ENCODE measurements at places on chromosomes 3 and 15.

- DNase-seq, result no peak
Measured at GRCh38 chr3:171888466-171888865, 45.3 kb downstream of the TMEM212 start.

DNA sequence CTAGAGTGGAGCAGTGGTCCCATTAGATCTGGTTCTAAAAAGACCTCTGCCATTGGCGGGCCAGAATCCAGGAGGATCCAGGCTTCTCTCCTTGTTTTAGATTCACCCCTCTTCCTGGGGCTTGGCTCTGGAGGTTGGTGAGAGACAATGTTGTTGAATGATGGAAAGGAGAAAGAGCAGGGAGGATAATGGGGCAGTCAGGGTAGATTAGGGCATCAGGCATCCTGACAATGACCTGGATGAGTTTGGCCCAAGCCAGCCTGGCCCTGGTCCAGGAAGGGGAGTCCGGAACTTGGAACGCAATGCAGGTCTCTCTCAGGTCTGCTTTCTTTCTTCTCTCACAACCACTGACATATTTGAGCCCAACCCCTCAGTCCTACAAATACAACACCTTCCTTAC is 260.1 kb upstream of the RASGRP1 start:
- no peak for DNase-seq

- no peak for DNase-seq
Measured at GRCh38 chr15:36590838-36591237, 11.4 kb downstream of the CDIN1 start.

DNA sequence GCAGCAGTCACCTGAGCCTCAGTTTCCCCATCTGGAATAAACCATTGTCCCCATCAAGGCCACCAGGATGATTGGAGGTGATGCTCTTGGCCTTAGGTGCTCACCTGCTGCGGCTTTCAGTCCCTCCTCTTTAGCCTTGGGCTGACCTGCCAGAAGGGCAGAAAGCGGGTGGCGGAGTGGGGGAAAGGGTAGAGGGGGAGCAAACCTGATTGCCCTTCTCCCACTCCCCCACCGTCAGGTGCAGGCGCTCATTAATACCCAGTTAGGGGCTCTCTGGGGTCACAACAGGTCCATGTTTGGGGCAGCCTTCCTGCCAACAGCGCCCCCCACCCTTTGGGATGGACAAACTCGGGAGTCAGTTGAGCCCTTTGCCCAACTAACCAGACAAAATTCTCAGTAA is 50.5 kb downstream of the GRIP2 start:
- no peak for DNase-seq

DNA sequence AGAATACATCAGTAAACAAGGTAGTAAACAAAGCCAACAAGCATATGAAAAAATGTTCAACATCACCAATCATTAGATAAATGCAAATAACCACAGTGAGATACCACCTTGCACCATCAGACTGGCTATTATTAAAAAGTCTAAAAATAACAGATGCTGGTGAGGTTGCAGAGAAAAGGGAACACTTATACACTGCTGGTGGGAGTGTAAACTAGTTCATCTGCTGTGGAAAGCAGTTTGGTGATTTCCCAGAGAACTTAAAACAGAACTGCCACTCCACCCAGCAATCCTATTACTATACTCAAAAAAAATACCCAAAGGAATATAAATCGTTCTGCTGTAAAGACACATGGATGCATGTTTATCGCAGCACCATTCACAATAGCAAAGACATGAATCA is 30.3 kb upstream of the ZBTB38 start:
- no peak for DNase-seq

- no peak for DNase-seq
Measured at GRCh38 chr3:50100956-50101845, 12.5 kb downstream of the RBM5 start.

DNA sequence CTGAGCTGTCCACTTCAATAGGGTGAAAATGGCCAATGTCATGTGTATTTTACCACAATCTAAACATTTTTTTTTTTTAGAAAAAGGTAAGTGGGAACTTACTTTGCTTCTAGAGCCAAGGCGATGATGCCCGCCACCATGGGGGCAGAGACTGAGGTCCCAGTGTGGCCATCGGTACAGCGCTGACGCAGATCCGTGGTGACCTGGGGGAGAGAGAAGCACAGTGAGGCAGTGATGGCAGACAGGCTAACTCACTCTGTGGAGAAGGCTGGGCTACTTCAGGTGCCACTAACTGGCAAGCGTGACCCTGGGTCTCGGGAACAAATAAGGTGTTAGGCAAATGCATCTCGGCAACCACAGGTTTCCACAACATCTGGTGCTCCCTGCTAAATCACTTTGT is 94.3 kb upstream of the SNRPA1 start:
- no peak for DNase-seq

DNA sequence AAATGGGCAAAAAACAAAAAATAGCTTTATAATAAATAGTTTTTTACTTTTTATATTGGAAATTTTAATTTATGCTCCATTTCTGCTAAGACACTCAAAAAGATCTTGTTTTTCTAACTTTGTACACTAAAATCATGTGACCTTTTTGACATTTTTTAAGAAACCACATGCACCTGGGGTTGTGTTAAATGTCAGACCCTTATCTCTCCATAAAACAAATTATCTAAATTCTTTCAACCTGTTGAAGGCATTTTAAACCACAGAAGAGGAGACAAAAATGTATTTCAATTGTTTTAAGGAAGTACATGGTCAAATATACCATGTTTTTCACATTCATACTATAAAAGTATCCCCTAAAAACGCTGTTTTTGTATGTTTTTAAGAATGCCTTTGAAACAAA is 29.2 kb downstream of the IFT80 start:
- DNase-seq, result no peak

DNA sequence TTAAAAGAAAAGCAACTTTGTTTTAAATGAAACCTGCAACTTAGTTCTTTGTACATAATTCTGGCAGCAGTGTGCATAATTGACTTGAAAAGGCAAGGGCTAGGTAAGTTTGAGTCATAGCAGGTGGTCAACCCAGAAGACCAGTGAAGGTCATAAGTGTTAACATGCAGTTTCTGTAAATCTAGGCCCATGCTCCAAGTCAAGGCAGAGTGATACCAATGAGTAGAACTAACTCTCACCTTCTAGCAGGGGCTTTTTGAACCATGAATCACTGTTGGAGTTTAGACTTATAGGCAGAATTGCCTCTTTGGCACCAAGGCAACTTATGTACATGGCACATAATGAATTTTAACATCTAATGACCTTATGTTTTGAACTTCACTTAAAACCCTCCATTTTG is 29.5 kb upstream of the IL20RB start:
- no peak for DNase-seq

- DNase-seq, result no peak
Measured at GRCh38 chr15:22922003-22922402, 58.2 kb downstream of the CYFIP1 start.

DNA sequence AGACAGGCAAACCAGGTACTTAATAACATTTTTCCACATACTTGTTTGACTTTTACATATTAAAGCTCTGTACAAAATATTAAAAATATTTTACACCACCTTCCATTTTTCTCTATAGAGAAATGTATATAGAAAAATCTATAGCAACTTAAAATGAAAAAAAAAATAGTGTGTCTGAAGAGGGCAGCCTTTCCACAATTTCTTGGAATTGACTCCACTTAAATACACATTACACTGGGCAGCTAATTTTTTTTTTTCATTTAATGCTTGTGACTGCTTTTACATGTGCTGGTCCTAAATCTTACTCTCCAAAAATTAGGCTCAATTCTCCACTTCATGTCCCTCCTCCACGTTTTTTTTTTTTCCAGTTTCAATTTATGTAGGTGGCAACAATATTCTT is 427.0 kb upstream of the RBMS3 start:
- no peak for DNase-seq

DNA sequence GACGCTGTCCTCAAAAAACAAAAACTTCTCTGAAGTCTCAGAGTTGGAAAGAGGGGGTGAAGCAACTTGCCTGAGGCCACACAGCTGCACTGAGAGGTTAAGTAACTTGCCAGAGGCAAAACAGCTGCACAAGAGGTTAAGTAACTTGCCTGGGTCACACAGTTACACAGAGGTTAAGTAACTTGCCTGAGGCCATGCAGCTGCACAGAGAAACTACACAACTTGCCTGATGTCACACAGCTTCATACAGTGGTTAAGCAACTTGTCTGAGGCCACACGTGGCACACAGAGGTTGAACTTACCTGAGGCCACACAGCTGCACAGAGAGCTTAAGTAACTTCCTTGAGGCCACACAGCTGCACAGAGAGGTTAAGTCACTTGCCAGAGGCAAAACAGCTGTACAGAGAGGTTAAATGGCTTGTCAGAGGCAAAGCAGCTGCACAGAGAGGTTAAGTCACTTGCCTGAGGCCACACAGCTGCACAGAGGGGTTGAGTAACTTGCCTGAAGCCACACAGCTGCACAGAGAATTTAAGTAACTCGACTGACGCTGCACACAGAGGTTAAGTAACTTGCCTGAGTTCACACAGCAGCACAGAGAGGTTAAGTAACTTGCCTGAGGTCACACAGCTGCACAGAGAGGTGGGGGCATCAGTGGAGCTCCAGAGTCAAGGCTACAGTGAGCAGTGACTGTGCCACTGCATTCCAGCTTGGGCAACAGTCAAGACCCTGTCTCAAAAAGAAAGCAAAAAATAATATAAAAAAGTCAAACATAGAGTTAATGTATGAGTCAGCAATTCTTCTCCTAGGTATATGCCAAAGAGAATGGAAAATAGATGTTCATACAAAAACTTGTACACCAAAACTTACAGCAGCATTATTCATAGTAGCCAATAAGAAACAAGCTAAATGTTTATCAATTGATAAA is 12.0 kb upstream of the ACAD9 start:
- no peak for DNase-seq

GRCh38 chr3:27392950-27393679 is 23.9 kb upstream of the NEK10 start:
- DNase-seq, result no peak

DNA sequence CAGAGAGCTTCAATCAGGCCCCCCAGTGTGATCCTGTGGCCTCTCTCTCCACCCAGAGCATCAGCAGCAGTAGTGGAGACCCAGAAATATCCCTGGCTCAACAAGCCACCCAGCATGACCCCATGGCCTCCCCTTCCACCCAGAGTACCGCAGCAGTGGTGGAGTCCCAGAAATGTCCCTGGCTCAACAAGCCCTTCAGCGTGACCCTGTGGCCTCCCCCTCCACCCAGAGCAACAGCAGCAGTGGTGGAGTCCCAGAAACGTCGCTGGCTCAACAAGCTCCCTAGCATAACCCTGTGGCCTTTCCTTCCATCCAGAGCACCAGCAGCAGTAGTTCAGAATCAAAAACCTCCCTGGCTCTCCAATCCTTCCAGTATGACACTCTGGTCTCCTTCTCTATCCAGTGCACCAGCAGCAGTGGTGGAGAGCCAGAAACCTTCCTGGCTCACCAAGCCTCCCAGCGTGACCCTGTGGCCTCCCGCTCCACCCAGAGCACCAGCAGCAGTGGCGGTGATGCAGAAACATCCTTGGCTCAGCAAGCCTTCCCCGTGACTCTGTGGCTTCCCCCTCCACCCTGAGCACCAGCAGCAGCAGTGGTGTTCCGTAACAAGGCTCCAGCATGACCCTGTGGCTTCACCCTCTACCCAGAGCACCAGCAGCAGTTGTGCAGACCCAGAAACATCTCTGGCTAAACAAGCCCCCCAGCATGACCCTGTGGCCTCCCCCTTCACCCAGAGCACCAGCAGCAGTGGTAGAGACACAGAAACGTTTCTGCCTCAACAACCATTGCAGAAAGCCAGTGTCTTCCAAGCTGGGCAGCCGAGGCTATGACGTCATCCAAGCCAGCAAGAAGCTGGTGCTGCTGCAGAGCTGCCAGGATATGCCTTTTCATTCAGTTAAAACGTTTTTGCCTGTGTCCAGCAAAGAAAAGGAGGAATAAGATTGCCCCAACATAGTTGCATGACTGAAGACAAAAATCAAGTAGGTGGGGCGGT is 61.3 kb upstream of the TAMM41 start:
- no peak for DNase-seq

- no peak for DNase-seq
Measured at GRCh38 chr3:169744366-169745054, 20.4 kb downstream of the TERC start.

DNA sequence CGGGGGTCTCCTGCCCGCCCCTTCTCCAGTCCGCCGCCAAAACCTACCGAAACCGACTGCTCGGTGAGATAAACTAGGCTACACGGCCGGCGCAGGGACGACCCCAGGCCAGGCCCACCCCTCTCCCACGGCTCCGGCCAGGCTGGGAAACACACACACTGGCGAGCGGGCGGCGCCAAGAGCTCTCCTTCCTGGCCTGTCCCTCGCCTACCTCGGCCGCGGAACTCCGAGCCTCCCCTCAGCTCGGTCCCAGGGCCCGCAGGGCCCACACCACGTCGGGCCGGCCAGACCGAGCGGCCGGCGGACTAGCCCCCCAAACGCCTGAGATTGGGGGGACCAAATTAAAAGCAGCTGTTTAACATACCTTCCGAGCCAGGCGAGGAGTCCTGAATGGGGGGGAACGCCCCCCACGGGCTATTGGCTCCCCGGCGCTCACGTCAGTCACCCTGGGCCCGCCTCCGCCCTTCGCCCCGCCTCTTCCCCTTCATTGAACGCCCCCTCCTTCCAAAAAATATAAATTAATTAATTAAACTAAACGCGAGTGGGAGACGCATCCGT is 4.0 kb upstream of the SIN3A start:
- DNase-seq, result peak; percentile 75

- DNase-seq, result no peak
Measured at GRCh38 chr3:146464005-146464595, 5.3 kb downstream of the PLSCR2 start.

DNA sequence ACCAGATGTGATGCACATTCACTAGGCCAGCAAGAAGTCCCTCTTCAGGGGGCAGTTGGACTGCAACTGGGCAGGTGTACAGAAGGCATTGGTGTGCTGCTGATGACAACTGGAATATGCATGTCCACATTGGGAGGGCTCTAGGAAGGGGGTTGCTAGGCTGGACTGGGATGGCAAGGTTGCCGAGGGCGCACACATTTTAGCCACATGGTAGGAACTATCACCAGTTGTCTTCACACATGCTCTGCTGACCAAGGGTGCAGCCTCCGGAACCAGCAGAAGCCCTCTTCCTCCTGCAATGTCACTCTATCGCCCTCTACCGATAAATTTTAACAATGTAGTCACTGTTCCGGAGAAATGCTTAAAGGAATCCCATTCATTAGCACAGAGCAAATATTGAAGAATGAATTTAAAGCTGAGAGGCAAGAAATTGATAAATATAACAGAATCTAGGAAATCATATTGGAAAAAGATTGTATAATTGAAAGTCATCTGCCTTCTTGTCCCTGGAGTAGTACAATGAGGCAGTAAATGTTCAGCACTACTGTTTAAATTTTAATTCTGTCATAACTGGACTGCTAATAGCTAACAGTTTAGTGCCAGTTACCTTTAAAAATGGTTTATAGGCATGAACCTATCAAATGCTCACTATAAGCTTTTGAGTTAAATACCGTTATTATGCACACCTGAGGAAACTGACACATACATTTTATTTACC is 22.6 kb upstream of the LYSMD4 start:
- no peak for DNase-seq

DNA sequence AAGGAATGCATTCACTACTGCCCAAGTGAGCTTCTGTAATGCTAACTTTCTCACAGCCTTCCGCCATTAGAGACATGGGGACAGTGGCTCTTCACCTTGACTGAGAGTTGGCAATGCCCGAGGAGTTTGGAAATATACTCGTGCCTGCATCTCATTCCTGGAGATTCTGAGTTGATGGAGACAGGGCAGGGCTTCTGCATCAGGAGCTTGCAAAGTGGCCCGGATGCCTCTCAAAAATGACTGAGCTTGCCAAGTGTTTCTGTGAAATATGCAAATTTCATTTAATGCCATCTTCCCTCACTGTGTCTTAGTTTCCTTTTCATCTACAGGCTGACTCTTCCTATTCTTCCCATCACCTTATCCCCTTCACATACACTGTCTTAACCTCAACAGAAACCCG is 346.2 kb downstream of the GRM7 start:
- no peak for DNase-seq

GRCh38 chr3:134605556-134605955 is 45.3 kb downstream of the KY start:
- no peak for DNase-seq

All from stimulated activated CD8-positive, alpha-beta memory T cell treated with anti-CD3 and anti-CD28 coated beads, Interleukin-4, amount 100 ng/mL, for 1 hour (primary cell).